Thoracic aorta (tissue), 2 donors: ENCODE measurements at places on chromosomes 2 and 18. TPM values are rescaled to one million over a fixed set of nuclear protein-coding genes. Genes with fewer than 3 reads are reported as not detected.

- H3K4me1 ChIP-seq = peaks cover 13% of the 10 kb centered on the region
- DNase-seq = no peak
- H3K4me3 ChIP-seq = no peak overlapping the region
- no peaks in the 10 kb centered on the region for H3K27me3 ChIP-seq
Observed at GRCh38 chr18:56248610-56249235, 389.7 kb downstream of the TXNL1 start.

- no peak overlapping the region for H3K4me3 ChIP-seq
- no peak for DNase-seq
- no peaks in the 10 kb centered on the region for H3K36me3 ChIP-seq
- H3K27ac ChIP-seq = no peak overlapping the region
- H3K4me1 ChIP-seq = peaks cover 10% of the 10 kb centered on the region
Observed at GRCh38 chr18:9696701-9697100, 11.4 kb upstream of the RAB31 start.

GRCh38 chr18:45111502-45111848 is 430.8 kb downstream of the SETBP1 start:
- H3K27me3 ChIP-seq = no peaks in the 10 kb centered on the region
- peaks cover 5% of the 10 kb centered on the region for H3K4me1 ChIP-seq

GRCh38 chr18:9520666-9521065 is 45.4 kb downstream of the RALBP1 start:
- H3K27ac ChIP-seq = no peak overlapping the region
- peaks cover 8% of the 10 kb centered on the region for H3K36me3 ChIP-seq
- no peak for DNase-seq
- peaks cover 20% of the 10 kb centered on the region for H3K4me1 ChIP-seq
- no peak overlapping the region for H3K4me3 ChIP-seq
- no peaks in the 10 kb centered on the region for H3K27me3 ChIP-seq

DNA sequence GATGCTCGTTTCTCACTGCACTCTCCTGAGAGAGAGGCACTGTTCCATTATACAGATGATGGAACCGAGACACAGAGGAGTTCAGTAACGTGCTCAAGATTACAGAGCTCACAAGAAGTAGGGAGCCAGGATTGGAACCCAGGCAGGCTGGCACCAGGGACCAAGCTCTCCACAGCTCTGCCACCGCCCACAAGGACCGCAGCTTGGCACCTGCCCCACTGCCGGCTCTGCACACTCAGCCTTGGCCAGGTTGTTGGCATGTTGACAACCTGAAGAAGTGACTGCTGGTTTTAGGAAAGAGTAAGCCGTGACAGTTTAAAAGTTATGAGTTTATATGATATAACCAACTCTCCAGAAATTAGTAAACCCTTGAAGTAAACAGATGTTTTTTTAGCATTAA is 48.0 kb upstream of the ITM2C start:
- H3K4me3 ChIP-seq = no peak overlapping the region
- no peaks in the 10 kb centered on the region for H3K27me3 ChIP-seq
- H3K36me3 ChIP-seq = peaks cover 15% of the 10 kb centered on the region

- H3K4me1 ChIP-seq = no peaks in the 10 kb centered on the region
- H3K4me3 ChIP-seq = no peak overlapping the region
- H3K27me3 ChIP-seq = peaks cover 3% of the 10 kb centered on the region
- DNase-seq = no peak
- no peak overlapping the region for H3K27ac ChIP-seq
- no peaks in the 10 kb centered on the region for H3K36me3 ChIP-seq
Observed at GRCh38 chr2:29372185-29372584, 257.0 kb downstream of the CLIP4 start.

DNA sequence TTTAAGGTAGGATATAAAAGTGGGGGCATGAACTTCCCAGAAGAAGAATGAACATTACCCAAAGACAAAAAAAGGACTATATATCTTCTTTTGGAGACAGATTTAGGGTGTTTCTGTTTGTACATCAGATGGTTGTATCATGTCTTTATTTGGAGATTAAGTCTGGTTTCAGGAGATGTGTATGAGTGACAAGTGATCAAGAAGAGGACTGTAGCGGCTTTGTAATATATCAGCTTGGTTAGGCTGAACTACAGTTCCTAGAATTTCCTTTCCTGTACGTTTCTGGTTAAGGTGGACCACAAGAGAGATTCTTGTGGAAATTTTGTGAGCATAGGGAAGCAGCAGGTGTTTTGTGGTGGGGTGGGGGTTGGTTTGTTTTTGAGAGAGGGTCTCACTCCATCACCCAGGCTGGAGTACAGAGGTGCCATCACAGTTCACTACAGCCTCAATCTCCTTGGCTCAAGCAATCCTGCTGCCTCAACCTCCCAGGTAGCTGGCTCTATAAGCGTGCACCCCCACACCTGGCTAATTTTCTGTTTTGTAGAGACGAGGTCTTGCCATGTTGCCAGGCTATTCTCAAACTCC is 287.1 kb upstream of the MGAT5 start:
- no peaks in the 10 kb centered on the region for H3K27me3 ChIP-seq
- no peaks in the 10 kb centered on the region for H3K36me3 ChIP-seq
- no peak overlapping the region for H3K27ac ChIP-seq
- no peaks in the 10 kb centered on the region for H3K4me1 ChIP-seq
- no peak for DNase-seq
- H3K4me3 ChIP-seq = no peak overlapping the region

GRCh38 chr2:12816379-12817306 is 99.9 kb downstream of the TRIB2 start:
- no peaks in the 10 kb centered on the region for H3K27me3 ChIP-seq
- no peak overlapping the region for H3K4me3 ChIP-seq
- H3K36me3 ChIP-seq = no peaks in the 10 kb centered on the region
- no peak for DNase-seq
- H3K4me1 ChIP-seq = peaks cover 6% of the 10 kb centered on the region

GRCh38 chr18:70333757-70334156 is 44.9 kb downstream of the SOCS6 start:
- H3K27me3 ChIP-seq = no peaks in the 10 kb centered on the region
- no peak overlapping the region for H3K4me3 ChIP-seq
- peaks cover 35% of the 10 kb centered on the region for H3K4me1 ChIP-seq
- H3K36me3 ChIP-seq = no peaks in the 10 kb centered on the region
- peak overlapping the region; percentile 74 for H3K27ac ChIP-seq

DNA sequence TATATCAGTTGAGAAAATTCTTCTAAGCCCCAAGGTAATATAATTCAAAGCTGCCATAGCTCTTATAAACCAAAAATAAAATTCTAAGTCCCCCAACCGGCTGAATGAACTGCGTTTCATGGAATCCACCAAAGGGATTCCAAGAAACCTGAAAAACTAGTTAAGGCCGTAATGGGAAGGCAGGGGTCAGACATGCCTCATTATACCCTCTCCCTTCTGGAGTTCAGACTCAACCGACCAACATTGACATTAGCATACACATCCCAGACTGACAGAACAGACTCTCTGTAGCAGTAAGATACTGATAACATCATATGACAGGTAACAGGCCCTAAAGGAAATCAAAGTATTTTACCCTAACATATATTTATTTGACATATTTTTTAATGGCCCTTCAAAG is 31.4 kb upstream of the PHLPP1 start:
- no peak overlapping the region for H3K4me3 ChIP-seq
- H3K27me3 ChIP-seq = no peaks in the 10 kb centered on the region
- H3K27ac ChIP-seq = no peak overlapping the region
- H3K4me1 ChIP-seq = no peaks in the 10 kb centered on the region
- no peaks in the 10 kb centered on the region for H3K36me3 ChIP-seq

DNA sequence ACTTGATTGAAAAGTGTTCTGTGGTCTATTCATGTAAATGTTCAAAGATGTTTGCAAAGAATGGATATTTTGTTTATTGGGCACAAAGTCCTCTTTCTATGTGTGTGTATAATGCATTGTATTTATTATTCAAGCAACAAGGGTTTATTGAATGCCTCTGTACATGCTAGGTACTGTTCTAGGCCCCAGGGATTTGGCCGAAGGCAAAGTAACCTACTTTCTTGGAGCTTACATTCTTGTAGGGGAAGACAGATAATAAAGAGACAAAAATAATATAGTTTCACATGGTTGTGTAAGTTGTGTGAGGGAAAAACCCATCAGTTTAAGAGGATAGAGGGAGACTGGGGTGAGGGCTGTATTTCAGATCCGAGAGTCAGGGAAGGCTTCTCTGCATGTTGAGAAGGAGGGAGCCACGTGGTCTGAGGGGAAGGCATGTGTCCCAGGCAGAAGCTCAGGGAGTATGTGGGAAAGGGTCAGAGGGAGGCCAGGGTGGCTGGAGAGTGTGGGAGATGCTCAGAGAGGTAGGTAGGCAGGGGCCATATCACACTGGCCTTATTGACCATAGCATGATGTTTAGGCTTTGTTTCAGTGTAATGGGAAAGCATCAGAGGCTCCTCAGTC is 40.4 kb upstream of the GPR155 start:
- H3K27me3 ChIP-seq = no peaks in the 10 kb centered on the region
- no peaks in the 10 kb centered on the region for H3K36me3 ChIP-seq
- no peak overlapping the region for H3K27ac ChIP-seq
- no peaks in the 10 kb centered on the region for H3K4me1 ChIP-seq
- no peak overlapping the region for H3K4me3 ChIP-seq

GRCh38 chr2:136538489-136538888 is 226.9 kb upstream of the THSD7B start:
- no peaks in the 10 kb centered on the region for H3K27me3 ChIP-seq
- H3K4me3 ChIP-seq = no peak overlapping the region
- H3K36me3 ChIP-seq = no peaks in the 10 kb centered on the region

The EGR4 gene
- not detected for total RNA-seq
